ENCODE measurements at places on chromosomes 2 and 18. TPM values are rescaled to one million over a fixed set of nuclear protein-coding genes. Genes with fewer than 3 reads are reported as not detected.

E2F6 gene
- total RNA-seq, result 13.3 TPM

CTDP1 gene
- 14.5 TPM for total RNA-seq

ABCG5 gene
- under 0.01 TPM for total RNA-seq

MC4R gene
- 1.4 TPM for total RNA-seq

NUP35 gene
- total RNA-seq, result 58.6 TPM

IL1R2 gene
- not detected for total RNA-seq

IL18RAP gene
- total RNA-seq, result 0.16 TPM

C1D gene
- total RNA-seq, result 30.6 TPM

EIF2AK3 gene
- total RNA-seq, result 32.3 TPM

POTEI gene
- total RNA-seq, result not detected

INHBB gene
- 5.0 TPM for total RNA-seq

KLF7 gene
- total RNA-seq, result 69.7 TPM

DCAF17 gene
- total RNA-seq, result 88.4 TPM

ANKRD30B gene
- 0.16 TPM for total RNA-seq

IL36A gene
- total RNA-seq, result not detected

DNA sequence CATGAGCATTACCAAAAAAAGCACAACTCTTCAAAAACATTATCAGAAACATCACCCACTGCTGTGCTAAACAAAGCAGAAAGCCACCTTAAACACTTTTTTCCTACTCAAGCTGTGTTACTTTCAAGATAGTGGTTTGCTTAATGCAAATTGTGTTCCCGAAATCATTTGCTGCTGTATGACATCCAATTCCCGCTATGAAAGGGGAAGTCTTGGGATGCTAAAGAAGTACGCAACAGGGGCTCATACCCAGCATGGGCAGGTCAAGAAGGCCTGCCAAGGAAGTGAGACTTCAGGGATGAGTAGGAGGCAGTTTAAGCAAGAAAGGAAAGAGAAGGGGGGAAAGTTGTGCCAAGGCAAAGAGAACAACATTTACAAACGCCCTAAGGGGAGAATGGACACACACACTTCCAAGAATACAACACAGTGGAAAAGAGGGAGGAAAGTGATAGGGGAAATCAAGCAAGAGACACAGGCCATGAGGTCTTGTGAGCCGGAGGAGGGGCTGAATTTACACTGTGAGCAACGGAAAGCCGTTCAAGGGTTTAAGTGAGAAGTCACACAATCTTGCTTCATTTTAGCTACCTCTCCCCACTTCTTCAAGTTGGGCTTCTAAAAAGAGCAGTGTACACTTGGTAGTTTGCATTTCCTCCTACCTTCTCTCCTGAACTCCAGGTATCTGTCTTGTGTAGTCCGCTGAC lies 4.0 kb downstream of the PTPN2 start:
- DNase-seq, result no peak

GRCh38 chr2:121596221-121597080 lies 52.8 kb downstream of the CLASP1 start:
- no peak for DNase-seq

DNA sequence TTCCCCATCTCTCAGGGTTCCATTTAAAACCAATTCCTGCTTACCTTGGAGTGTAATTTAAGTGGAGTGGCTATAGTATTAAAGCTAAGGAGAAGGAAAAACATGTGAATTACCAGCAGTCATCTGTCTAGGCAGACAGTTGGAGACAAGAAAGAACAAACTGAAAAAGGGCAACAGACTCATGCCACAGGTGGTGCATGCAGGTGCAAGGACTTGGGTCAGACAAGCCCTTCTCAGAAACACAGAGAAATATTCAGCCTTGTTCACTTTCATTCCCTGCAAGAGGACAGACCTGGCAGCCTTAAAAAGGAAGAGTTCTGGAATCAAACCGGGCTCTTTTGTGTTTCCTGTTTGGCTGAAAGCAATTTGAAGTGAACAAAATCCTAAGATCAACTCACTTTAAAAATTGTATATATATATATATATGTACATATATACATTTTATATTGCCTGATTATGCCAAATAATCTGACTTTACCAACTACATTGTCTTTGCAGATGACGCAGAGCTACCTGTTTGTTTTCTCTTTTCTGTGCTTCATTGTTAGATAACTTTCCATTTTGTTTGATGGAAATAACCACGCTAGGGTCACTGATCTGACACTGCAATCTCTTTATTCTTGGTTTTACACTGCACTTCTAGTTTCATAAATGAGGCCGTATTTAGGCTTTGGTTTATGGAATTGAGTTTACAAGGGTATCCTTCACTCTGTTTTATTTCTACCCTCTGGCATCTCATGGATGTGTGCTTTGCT lies 35.1 kb upstream of the VPS54 start:
- no peak for DNase-seq

GRCh38 chr2:151056870-151057269 lies 204.8 kb downstream of the RBM43 start:
- no peak for DNase-seq

- no peak for DNase-seq
Measured at GRCh38 chr2:221077799-221078198, 494.3 kb downstream of the EPHA4 start.

DNA sequence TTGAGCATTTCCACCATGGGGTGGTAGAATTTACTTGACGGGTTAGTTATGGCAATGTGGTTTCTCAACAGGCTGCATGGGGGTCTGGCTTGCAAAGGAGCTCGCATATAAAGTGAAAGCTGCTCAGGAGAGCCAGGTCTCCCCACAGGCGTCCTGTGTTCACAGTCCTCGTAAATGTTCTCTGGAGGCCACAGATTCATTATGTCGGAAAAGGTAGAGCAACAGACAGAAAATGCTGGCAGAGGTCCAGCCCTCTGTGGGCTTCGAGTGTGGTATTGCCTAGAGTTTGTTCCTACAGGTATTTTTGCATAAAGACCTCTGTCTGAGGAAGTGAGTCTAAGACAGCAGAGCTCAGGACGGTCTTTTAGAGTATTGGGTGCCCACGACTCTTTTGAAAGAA lies 96.4 kb downstream of the CDCA7 start:
- DNase-seq, result no peak

DNA sequence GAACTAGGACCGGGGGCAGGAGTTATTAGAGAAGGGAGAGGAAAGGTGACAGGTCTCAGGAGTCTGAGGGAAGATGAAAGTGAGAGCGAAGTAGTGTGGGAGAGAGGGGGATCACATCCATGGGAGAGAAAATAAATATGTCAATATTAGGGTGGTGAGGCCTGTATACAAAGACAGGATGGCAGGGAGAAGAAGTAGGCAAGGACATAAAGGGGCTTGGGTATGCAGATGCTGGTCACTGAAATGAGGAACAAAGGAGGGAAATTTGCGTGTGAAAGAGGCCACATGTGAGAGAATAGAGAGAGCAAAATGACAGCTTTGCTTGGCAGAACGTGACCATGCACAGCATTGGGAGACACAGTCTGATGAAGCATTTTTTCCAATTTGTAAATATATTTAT lies 13.6 kb downstream of the METAP1D start:
- no peak for DNase-seq

GRCh38 chr18:48820483-48821250 lies 130.1 kb downstream of the SMAD7 start:
- DNase-seq, result no peak

DNA sequence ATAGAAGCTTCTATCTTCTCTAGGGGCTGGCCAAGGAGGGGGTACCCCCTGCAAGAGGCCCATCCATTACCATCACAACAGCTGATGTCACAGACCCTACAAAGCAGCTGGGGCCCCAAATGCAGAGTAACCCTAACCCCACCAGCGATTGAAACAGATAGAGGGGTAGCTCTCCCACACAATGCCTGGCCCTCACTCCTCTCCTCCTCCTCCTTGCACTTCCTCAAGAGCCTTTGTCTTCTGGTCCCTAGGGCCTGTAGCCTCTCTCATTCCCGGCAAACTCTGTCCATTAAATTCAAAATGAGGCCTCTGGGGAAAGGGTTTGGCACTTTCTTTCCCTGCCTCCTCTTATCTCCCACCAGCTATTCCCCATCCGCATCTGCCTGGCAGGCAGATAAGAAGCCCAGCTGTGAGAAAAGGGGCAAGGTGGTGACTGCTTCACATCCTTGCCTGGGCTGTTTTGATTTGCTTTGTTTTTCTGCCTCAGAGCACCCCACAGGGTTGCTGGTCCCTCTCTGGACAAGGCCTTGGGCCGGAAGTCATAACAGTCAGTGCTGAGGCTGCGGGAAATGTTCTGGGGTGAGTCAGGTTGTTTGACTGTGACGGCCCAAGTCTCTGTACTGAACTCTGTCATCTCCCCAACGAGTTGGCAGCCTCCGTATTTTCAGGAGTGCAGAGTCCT lies 26.1 kb upstream of the CYP26B1 start:
- DNase-seq, result no peak

GRCh38 chr2:204491528-204491927 lies 53.7 kb upstream of the PARD3B start:
- DNase-seq, result no peak

DNA sequence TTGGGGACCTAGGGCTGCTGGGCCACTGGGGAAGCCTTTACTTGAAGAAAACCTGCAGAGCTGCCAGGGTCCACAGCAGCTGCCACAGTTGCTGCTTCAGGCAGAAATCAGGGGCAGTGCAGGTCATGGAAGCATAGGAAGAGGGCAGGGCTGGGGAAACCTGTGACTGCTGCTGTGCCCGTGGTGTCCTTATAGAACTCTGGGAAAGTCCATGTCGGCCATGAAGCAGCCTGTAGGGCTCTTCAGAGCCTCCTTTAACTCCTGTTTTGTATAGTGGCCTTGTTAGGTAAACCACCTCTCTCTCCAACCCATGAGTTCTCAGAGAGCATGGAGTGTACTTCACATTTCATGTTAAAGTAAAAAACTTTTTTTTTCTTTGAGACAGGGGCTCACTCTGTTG lies 62.1 kb downstream of the SMAD4 start:
- no peak for DNase-seq

GRCh38 chr2:67322353-67323001 lies 74.7 kb upstream of the ETAA1 start:
- DNase-seq, result no peak

GRCh38 chr2:203003716-203004115 lies 11.0 kb upstream of the NBEAL1 start:
- no peak for DNase-seq

DNA sequence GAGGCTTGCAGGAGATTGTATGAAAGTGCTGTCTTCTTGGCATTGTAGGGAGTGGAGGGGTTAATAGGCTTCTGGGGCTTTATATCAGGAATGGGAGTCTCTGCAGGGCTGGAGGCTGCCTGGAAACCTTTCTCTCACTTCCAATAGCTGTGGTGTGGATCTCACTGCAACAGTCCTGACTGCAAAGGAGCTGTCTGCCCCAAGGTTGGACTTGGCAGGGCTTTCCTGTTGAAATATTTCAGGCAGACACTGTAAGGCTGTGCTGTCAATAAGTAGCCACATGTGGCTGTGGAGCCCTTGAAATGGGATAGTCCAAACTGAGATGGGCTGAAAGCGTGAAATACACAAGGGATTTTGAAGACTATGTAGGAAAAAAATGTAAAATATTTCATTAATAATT lies 399.1 kb upstream of the SPRED2 start:
- DNase-seq, result no peak

GRCh38 chr2:165637396-165637795 lies 156.7 kb downstream of the GALNT3 start:
- no peak for DNase-seq

GRCh38 chr18:1732143-1732542 lies 827.5 kb downstream of the ADCYAP1 start:
- no peak for DNase-seq

GRCh38 chr2:152846697-152847470 lies 128.5 kb downstream of the ARL6IP6 start:
- no peak for DNase-seq

GRCh38 chr2:69335311-69335710 lies 51.7 kb downstream of the GFPT1 start:
- DNase-seq, result no peak

- DNase-seq, result no peak
Measured at GRCh38 chr2:111071600-111072171, 49.0 kb upstream of the BCL2L11 start.

- DNase-seq, result no peak
Measured at GRCh38 chr2:17821535-17822444, 5.5 kb downstream of the MSGN1 start.

DNA sequence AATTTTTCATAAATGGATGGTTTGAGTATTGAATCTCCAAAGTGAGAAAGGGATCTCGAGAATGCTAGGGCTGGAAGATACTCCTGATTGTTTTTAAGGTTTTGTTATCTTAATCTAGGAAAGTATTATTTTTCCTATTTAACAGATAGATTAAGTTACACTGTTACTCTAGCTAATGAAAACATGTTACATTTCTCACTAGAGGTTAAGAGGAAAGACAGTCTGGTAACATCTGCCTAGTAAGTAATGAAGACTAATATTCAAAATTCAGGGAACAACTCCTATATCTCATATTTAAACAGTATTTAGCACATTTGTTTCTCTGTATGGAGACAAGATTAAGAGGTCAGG lies 2.0 kb downstream of the GALNT3 start:
- DNase-seq, result no peak

DNA sequence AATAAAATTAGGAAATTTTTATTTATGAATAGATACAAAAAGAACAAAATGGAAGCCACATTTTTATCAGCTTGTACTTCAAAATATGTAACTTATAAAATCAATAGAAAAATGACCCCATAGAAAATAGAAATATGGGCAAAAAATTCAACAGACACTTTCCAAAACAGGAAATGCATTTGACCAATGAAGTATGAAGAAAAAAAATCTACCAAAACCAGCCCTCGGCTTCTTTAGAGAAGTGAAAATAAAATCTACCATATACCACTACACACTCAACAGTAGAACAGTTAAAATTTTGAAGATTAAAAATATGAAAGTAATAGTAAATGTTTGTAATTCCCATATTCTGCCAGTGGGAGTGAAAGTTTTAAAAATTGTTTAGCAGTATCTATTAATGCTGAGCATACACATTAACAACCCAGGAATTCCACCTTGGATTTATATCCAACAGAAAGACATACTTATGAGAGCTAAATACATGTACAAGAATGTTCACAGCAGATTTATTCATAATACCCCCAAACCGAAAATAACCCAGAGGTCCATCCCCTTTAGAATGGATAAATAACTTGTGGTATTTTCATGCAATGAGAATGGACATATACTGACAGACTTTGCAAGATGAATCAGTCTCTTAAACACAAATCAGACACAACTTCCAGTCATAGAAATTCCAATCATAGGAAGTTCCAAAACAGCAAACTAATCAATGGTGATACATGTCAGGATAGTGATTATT lies 318.0 kb downstream of the FIGN start:
- no peak for DNase-seq

GRCh38 chr2:144190908-144191605 lies 328.9 kb downstream of the ZEB2 start:
- no peak for DNase-seq

GRCh38 chr2:171824086-171824485 lies 70.0 kb downstream of the SLC25A12 start:
- DNase-seq, result no peak

GRCh38 chr18:50642439-50642838 lies 82.6 kb downstream of the MAPK4 start:
- DNase-seq, result no peak

GRCh38 chr2:108969856-108970255 lies 19.2 kb downstream of the EDAR start:
- no peak for DNase-seq

DNA sequence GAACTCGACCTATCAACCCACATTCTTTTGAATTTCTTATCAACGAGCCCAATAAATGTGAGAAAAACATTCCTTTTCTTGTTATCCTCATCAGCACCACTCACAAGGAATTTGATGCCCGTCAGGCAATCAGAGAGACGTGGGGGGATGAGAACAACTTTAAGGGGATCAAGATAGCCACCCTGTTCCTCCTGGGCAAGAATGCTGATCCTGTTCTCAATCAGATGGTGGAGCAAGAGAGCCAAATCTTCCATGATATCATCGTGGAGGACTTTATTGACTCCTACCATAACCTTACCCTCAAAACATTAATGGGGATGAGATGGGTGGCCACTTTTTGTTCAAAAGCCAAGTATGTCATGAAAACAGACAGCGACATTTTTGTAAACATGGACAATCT lies 378.2 kb downstream of the STK39 start:
- DNase-seq, result no peak
